ENCODE measurements at places on chromosomes 13 and 19. TPM values are rescaled to one million over a fixed set of nuclear protein-coding genes. Genes with fewer than 3 reads are reported as not detected.

The DACH1 gene
- 10.4 TPM for total RNA-seq

The KLK10 gene
- total RNA-seq, result 0.29 TPM

DNA sequence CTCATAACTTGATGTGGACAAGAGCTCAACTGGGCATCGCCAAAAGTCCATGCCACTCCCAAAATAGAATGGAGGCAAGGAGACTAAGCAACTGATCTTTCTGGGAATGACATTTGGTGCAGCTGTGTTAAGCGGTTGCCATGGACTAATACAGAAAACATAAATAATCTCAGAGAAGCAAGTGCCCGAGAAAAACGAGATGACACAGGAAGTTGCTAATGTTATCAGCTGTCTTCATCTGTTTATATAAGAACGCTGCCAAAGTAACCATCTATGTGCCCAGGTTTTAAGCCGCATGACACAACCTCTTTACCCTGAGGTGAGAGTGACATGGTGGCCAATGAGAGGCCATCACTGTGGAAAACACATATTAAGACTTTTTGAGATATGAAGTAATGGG lies 54.9 kb upstream of the SACS start:
- DNase-seq, result no peak

DNA sequence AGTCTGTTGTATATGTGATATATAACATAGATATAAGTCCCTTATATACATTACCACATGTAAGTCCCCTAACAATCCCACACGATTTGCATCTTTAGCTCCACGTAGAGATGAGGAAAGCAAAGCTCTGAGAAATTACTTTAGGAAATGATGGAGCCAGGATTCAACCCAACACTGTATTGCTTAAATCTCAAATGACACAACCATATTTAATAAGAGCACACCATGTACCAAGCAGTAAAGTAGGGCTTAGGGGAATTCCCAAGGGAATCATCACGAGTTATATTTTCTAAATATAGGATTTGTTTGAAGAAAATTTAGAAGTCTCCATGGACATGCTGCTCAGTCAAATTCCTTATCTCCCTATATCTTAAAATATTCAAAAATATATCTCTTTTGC lies 61.3 kb upstream of the POMP start:
- no peak for DNase-seq

GRCh38 chr13:42950181-42950580 lies 41.9 kb downstream of the EPSTI1 start:
- no peak for DNase-seq

DNA sequence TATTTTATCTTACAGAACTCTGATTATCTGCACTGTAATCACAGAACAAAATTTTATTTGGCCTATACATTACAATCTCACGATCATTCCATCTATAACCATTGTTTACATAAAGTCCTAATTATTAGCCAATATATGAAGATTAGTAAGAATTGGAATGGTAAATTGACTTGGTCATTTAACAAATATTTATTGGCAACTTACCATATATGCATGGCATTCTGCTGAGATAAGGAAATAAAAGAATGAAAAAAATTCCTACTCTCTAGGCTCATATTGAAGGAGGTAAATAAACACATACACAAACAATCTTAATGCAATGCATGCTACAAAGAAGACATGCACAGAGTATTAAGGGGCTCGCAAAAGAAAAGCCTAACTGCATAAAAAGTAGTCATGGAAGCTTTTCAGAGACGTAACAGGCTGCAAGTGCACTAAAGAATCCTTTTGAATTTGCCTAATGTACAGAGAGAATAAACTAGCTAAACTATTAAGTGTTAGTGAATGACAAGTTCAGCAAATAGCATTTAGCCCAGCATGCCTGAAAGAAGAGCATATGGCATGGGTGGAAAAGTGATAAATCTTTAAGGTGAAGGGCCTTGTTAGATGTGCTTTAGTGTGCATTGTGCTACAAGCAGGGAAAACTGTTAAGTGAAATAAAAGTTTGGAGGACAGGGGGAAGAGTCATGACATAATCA lies 1131.1 kb downstream of the PCDH9 start:
- no peak for DNase-seq

The PRR36 gene
- total RNA-seq, result 2.0 TPM

- DNase-seq, result no peak
Measured at GRCh38 chr19:17951157-17951989, 15.5 kb upstream of the KCNN1 start.

- DNase-seq, result no peak
Measured at GRCh38 chr19:55536951-55537740, at the start of gene SBK2. Gene SBK2, minus strand, starts transcription at chr19:55537133. Its CDS starts 839 bp downstream, at chr19:55536294.

- no peak for DNase-seq
Measured at GRCh38 chr13:43347877-43348276, 324.5 kb downstream of the DNAJC15 start.

The APC2 gene
- 0.26 TPM for total RNA-seq

The PGPEP1 gene
- total RNA-seq, result 48.5 TPM

The VAV1 gene
- 12.1 TPM for total RNA-seq

DNA sequence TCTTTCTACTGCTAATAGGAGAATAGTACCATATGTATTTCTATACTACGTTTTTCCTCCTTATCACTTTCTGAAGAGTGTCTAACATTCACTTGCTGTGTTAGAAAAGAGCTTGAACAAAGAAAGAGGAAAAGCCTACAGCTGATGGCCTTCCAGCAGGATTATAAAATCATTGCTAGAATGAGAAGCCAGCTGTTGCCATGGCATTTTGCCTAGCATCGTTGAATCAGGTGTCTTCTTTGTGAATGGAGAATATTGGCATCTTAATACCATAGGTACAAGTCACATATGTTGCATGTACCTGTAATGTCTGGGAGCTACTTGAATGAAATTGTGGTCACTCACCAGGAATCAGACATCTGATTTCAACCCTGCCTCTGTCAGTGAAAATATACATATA lies 1174.9 kb downstream of the PCDH17 start:
- no peak for DNase-seq

GRCh38 chr19:37362733-37363132 lies 8.2 kb upstream of the ZNF527 start:
- no peak for DNase-seq

- DNase-seq, result no peak
Measured at GRCh38 chr13:72599178-72599743, 128.2 kb downstream of the MZT1 start.

- no peak for DNase-seq
Measured at GRCh38 chr13:114048443-114048842, 74.6 kb upstream of the C13orf46 start.

GRCh38 chr13:98918771-98919170 lies 59.1 kb downstream of the DOCK9 start:
- no peak for DNase-seq

GRCh38 chr13:72537782-72538181 lies 189.6 kb downstream of the MZT1 start:
- no peak for DNase-seq

- peak; percentile 77 for DNase-seq
Measured at GRCh38 chr19:45059258-45059965, 16.9 kb downstream of the ZNF296 start.

DNA sequence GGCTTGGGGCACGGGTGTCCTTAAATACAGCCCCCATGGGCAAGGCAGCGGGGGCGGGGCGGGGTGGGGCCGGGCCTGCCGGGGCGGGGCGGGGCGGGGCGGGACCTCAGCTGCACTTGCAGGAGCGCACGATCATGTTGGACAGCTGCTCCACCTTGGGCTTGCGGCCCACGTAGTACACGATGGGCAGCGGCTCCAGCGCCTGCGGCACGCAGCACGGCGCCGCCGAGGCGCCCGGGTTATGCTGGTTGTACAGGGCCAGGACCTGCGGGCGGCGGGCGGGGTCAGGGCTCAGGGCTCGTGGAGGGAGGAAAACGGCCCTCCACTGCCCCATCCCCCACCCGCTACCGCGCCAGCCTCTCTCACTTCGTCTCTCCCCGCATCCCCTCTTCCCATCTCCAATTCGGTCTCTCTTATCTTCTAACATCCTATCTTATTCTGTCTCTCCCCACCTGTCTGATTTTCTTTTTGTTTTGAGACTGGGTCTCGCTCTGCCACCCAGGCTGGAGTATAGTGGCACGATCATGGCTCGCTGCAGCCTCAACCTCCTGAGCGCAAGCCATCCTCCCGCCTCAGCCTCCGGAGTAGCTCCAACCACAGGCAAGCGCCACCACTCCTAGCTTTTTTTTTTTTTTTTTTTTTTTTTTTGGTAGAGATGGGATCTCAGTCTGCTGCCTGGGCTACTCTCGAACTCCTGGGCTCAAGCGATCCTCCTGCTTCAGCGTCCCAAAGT lies 21.1 kb downstream of the CCDC97 start:
- no peak for DNase-seq

- no peak for DNase-seq
Measured at GRCh38 chr13:28347456-28348371, 147.2 kb downstream of the FLT1 start.

GRCh38 chr13:106534639-106535551 lies 567 bp downstream of the EFNB2 start:
- DNase-seq, result no peak

The TEAD2 gene
- 22.9 TPM for total RNA-seq

DNA sequence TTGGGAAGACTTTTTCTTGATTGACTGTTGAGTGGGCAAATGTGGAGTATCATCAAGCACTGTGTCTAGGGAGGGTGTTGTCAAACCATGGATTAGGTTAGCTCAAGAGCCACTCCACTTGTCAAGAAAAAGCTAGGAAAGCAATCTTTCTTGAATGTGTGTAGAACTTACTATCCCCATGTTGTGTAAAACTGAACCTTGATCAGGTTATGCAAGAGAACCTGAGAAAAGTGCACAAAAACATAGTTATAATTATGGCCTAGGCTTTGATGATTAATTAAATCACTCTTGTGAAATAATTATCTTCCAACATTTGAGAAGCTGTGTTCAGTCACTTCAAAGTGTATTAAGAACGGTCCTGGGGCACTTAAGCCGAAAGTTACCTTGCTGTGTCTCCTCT lies 238.2 kb upstream of the OBI1 start:
- no peak for DNase-seq

The FGF22 gene
- total RNA-seq, result 0.29 TPM

DNA sequence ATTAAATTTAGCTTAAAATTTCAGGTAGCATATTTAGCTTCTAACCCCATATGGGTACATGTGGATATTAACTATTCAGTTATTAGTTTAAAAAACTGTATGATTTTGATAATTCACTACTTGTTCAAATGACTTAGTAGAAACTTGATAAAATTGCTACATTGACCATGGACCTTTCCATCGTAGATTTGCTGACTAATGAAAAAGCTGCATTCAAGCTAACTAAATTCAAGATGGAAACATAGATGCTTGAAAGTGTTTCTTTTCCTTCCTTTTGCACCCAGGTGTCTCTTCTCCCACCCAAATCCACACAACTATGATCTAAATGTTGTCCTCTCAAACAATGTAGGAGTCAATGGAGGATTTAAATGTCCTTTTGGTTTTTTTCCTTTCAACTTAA lies 439.2 kb downstream of the TBC1D4 start:
- DNase-seq, result no peak

The RRAS gene
- 59.1 TPM for total RNA-seq
